Sigmoid colon (tissue), 7 donors: ENCODE measurements at places on chromosomes 6 and 20. TPM values are rescaled to one million over a fixed set of nuclear protein-coding genes. Genes with fewer than 3 reads are reported as not detected.

- DNase-seq, result no peak
These were observed 63.3 kb downstream of the HDGFL1 start for GRCh38 chr6:22632581-22633145.

DNA sequence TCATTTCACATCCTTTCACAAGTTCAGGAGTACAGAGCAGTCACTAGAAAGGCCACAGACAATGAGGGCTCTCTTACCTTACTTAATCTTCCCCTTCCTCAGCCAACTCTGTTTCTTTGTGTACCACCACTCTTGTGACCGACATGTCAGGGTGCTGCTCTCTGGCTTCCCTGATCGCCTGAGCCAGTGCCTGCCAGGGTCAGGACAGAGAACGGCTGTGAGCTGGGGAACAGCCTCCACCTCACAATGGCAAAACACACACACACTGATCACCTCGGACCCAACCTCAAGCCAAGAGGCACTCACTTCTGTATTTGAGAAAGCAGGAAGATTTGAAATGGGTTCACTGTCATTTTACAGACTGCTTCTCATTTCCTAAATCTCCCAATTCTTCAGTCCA lies 30.8 kb downstream of the SMLR1 start:
- no peak for DNase-seq

DNA sequence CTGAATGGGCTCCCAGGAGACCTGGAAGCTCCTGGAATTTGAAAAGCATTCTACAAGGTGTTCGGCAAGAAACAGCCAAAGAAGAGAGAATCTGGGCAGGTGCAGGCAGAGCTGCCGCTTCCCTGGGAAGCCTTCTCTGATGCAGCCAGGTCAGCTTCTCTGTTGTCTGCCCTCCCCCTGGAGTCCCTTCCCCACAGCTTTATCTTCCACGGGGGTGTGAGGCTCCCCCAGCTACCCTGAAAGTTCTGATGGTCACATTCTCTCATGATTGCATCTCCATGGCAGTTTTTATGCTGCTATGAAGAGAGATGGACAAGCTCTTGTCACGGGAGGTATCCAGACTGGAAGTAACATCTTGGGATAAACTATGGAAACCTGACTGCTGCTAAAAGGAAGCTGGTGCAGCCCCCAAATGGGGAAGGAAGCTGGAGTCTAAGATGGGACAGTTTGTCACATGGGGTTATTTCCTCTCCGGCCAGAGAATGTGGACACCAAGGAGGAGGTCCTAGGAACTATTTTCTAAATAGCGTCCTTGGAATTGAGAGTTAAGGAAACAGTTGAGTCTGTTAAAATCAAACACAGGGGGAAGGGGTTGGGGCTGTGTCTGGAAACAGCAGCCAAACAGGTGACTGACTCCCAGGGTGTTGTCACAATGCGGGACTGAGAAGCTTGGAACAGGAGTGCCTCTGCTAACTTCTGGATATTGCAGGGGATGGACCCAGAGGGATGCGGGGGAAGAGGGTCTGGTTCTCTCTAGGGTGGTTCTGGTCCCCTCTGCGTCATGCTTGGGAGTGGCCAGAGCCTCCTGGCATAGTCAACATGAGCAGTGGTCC lies 91.1 kb downstream of the ASXL1 start:
- DNase-seq, result no peak

GRCh38 chr20:2084703-2085102 lies 16.9 kb upstream of the STK35 start:
- no peak for DNase-seq

DNA sequence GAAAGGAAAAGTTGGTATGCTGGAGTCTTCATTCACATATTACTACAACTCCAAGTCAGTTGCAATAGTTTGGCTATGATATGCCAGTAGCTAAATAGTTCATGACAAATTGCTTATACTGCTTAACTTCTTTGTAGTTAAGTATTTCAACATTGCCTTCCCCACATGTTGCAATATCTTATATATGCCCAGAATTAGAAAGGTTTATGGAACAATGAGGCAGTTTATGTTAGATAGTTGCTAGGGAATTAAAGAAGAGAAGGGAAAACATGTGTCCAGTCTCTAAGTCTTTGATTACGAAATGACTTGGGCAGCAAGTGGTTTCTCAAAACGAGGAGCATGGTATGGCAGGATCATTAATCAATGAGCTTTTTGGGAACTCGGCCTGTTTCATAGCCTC lies 145.8 kb downstream of the PLCB4 start:
- no peak for DNase-seq

- peak; percentile 46 for DNase-seq
These were observed 11.9 kb downstream of the CCDC167 start for GRCh38 chr6:37487591-37488380.

DNA sequence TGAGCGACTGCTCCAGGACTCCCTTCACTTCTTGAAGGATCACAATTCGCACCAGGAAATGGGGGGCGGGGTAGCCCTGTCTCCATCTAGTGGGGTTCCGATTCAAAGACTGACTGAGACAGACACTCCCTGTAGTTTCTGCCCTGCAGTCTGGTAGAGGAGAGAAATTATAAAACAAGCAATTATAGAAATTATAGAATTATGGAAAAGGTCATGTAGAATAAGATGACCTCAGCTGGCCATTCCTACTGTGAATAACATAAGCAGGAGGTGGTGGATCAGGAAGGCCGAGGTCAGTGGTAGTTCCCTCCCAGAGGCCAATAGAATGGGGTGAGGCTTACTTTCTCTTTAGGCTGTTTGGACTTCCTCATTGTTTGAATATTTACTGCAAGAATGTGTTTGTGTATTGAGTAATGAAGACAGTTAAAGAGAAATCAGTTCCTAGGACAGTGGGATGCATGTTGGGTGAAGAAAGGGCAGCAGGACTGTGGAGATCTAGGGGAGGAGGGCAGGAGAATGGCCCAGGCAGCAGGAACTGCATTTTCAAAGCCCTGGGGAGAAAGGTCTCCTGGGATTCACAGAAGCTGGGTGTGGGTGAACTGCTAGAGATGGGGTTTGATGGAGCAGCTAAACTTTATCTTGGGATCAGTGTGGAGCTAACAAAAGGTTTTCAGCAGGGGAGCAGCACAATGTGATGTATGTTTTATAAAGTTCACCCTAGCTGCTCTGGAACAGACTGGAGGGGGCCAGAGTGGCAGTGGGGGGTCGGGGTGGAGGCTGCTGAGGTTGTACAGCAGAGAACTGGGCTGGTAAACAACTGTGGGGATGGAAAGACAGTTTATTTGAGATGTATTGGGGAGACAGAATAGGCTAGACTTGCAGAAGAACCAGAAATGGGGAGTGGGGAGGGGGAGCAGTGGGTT lies 2.1 kb downstream of the ZNF341 start:
- DNase-seq, result peak; percentile 68

- DNase-seq, result no peak
These were observed 30.0 kb upstream of the FBXL4 start for GRCh38 chr6:98977671-98978292.

DNA sequence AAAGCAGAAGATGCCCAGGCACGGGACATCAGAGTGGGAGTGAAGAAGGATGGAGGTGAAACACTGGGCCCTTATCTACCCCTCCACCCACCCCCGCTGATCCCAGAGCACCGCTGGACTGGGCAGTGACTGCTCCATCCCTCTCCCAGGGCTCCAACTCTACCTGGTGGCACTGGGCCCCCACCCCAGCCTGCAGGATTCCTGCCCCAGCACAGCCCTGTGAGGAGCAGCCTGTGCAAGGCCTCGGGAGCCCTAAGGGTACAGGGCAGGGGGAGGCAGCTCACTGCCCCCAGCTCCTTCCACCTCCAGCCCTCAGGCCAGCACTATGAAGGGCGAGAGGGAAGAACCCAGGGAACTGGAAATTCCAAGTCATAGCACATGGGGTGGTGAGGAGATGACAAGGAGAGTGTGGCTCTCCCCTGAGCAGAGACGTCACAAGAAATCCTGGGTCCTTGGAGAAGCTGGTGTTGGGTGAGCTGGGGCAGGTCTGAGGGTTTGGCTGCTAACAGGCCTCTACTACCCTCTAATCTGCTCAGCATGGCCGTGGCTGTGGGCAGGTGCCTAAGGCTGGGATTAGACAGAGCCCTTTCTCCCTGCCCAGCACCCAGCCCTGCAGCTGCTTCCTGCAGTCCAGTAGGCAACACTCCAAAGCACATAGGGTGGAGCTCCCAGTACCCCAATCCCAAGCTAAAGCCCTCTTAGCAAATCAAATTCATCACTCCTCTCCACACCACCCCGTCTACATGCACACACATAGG lies 3.5 kb downstream of the CST3 start:
- DNase-seq, result no peak

DNA sequence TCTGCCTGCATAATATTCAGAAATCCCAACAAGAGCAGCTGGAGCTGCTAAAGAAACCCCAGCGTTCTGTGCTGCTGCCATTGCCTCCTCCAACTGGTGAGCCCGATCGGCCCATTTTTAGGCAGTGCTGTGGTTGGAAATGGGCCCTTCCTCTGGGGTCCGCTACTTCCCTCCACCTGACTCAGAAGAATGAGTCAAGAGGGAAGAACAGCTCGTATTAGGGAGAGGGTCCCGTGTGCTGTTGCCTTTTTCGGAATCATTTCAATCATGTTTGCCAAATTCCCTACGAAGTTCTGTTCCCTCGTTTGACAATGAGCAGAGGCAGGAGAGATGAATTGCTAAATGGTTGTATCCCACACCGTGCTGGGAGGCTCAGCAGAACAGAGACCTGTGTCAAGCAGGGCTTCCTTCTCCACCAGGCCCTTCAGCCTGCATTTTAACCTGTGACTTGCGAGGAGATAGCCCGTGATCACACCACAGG lies 38.4 kb downstream of the THBS2 start:
- peak; percentile 78 for DNase-seq

DNA sequence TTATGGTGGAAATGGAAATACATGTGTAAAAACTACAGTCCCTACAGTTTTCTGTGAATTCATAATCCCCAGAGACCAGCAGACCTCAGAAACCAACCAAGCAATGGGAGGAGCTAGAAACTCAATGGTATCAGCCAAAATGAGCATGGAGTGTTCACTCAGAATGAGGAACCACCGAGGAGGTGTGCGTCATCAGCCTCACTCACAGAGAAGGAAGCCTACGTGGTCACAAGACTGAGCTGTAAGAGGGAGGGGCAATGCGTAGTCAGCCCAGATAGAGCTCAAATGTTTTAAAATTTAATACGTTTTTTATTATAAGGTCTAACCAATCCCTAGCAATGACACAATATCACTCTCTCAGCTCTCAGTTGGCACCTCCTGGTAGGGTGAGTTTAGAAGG lies 17.4 kb downstream of the MYLK4 start:
- peak; percentile 81 for DNase-seq

GRCh38 chr6:145838305-145838704 lies 23.7 kb upstream of the FBXO30 start:
- DNase-seq, result no peak

DNA sequence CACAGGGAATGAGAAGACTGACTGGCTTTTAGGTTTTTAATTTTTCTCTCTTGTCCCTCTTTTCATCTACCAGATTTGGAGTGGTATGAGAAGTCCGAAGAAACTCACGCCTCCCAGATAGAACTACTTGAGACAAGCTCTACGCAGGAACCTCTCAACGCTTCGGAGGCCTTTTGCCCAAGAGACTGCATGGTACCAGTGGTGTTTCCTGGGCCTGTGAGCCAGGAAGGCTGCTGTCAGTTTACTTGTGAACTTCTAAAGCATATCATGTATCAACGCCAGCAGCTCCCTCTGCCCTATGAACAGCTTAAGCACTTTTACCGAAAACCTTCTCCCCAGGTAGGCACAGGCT lies 644 bp downstream of the MAD2L1BP start:
- no peak for DNase-seq

- no peak for DNase-seq
These were observed 770.9 kb downstream of the HDGFL1 start for GRCh38 chr6:23340271-23340670.

DNA sequence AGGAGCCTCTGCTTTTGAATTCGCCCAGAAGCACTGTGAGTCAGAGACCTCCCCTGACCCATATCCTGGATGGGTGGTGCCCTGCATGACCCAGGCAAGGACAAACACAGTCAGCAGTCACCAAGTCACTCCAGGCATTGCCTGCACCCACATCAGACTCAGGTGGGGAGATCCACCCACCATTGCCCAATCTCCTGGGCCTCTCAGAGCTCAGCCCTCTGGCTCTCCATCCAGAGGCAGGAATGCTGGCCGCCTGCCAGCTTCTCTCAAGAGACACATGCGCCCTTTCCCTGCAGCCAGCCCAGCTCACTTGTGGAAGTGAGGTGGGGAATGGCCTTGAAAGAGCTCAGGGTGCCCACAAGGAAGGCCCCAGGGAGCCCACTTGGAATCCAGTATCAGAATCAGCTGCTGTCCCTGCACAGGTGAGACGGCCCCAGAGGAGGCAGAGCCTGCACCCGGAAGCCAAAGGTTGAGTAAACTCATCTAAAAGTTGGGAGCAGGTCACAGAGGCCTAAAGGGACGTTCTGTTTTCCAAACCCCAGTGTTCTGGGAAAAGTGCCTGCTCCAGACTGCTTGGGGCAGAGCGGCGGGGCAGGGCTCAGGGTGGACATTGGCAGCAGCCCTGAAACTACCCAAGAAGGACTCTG lies 129.8 kb downstream of the PREX1 start:
- DNase-seq, result peak; percentile 75

DNA sequence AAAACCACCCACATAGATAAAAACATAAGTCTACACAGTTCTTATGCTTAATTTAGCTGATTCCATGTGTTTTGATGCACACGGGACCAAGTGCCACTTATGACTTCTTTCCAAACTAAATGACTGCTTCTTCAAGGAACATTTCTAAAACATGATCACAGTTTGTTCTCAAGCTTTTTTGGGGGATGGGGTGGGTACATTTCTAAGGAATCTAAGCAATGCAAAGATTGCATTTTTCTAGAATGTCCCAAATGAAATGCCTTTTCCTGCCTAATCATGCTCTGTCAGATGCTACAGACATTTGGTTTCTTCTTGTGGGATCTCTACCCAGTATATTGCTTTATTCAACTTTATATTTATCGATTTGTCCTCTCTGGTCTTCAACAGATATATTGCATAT lies 496.8 kb upstream of the JAG1 start:
- DNase-seq, result no peak

- DNase-seq, result no peak
These were observed 720.6 kb downstream of the RFPL4B start for GRCh38 chr6:113067612-113068275.

GRCh38 chr20:33689973-33690372 lies 3.8 kb upstream of the E2F1 start:
- DNase-seq, result no peak

DNA sequence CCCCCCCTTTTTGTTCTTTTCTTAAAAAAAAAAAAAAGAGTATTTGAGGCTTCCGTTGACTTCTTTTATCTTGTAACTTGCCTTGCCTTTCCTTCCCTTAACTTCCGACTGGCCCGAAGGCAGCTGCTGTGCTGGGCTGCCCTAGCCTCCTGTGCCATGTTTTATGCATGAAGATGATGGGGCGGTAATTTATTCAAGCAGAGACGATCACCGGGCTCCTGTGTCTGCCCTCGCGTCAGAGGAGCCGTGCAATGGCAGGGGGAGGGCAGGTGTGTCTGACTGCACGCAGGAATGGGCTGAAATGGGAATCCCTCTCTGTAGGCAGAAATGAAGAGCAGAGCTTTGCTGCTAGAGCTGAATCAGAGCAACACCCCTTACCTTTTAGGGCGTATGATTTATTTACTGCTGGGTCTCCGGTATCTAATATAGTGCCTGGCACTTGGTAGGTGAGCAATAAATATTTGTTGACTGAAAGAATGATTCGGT lies 106.3 kb upstream of the RIPOR2 start:
- no peak for DNase-seq

The MDFI gene
- total RNA-seq, result 8.6 TPM

The BTNL2 gene
- not detected for total RNA-seq

The HLA-DRB1 gene
- total RNA-seq, result 24.0 TPM

The TREM1 gene
- total RNA-seq, result 1.2 TPM

The HLA-DQA1 gene
- 0.16 TPM for total RNA-seq

The COL11A2 gene
- 0.41 TPM for total RNA-seq

The EYA4 gene
- 0.81 TPM for total RNA-seq

The TMEM170B gene
- total RNA-seq, result 10.3 TPM

The SLC17A3 gene
- total RNA-seq, result not detected
